ENCODE measurements at places on chromosomes 2 and 18. TPM values are rescaled to one million over a fixed set of nuclear protein-coding genes. Genes with fewer than 3 reads are reported as not detected.
A peak's percentile ranks its signal among the peaks of the same experiment; 100 is the strongest.

GRCh38 chr2:42922790-42923579 lies 130.6 kb upstream of the HAAO start:
- peak; percentile 27 for DNase-seq

DNA sequence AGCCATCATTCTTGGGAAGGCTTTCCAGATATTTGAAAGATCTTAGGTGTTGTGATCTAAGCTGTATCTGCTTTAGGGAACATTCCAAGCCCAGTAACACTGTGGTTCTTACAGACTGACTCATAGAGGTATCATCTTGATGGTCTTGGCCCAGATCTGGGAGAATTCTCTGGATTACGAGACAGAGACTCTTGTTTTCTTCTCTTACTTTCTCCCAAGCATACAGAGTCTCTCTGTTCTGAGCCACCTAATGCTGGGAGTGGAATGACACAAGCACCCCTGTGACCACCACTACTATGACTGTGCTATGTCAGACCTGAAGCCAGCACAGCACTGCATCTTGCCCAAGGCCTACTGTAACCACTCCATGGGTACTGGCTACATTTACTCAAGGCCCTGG lies 81.0 kb upstream of the EPAS1 start:
- peak; percentile 76 for DNase-seq

- DNase-seq = no peak
Observed at GRCh38 chr2:223219872-223220657, 168.1 kb downstream of the KCNE4 start.

- DNase-seq = no peak
Observed at GRCh38 chr18:75869162-75869561, 441.7 kb upstream of the SMIM21 start.

- peak; percentile 67 for DNase-seq
Observed at GRCh38 chr2:33104726-33105125, 158.0 kb downstream of the LTBP1 start.

DNA sequence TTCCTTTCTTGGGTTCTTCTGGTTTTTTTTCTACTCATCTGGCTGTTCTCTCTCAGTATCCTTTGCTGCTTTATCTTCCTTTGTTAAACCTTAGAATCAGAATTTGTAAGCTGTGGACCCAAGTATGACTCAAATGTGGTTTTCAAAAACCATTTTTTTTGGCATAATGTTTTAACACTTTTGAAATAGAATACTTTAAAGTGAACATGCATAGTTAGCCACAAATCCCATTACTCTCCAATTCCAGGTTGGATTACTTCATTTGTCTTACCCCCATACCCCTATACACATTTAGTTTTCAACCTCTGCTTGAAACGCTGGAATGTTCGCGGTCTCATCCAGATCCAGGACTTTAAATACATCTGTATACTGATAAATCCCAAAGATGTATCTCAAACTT lies 29.1 kb downstream of the ALMS1 start:
- no peak for DNase-seq

Gene ABCG5
- total RNA-seq = not detected

Gene FSHR
- total RNA-seq = not detected

- no peak for DNase-seq
Observed at GRCh38 chr2:89831641-89832498, 1140.4 kb downstream of the RPIA start.

GRCh38 chr18:45702708-45703265 lies 21.2 kb upstream of the SLC14A1 start:
- DNase-seq = no peak

DNA sequence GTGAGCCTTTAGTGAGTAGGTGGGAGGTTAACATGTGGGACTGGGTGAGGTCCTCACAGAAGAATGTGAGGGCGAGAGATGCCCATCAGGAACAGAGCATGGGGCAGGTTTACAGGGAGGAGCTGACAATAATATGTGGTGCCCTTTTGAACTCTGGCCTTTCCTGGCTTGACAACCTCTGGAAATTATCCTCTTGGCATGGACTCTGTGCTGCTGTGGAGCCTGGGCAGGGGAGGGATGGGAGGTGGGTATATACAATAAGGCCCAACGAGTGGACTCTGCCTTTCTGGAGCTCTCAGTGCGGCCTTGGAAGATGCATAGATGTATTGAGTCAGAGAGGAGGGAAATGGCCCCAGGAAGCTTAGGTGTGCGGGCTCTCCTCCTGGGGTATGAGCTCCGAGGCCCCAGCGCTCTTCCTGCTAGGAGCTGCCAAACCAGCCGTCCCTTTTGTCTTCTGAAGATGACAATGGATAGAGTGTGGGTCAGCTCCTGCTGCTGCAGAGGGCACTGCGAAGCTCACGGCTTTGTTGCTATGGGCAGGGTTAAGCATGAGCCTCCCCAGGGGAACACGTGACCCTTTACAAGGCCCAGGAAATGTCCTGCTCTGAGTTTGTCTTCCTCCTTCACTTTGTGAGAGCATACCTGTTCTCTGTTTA lies 8.7 kb upstream of the PSD4 start:
- no peak for DNase-seq

GRCh38 chr18:69400253-69400975 lies at the start of gene DOK6:
DOK6 (plus strand) TSS chr18:69400888.
- peak; percentile 9 for DNase-seq

GRCh38 chr2:225764346-225764745 lies 364.8 kb downstream of the NYAP2 start:
- DNase-seq = no peak

DNA sequence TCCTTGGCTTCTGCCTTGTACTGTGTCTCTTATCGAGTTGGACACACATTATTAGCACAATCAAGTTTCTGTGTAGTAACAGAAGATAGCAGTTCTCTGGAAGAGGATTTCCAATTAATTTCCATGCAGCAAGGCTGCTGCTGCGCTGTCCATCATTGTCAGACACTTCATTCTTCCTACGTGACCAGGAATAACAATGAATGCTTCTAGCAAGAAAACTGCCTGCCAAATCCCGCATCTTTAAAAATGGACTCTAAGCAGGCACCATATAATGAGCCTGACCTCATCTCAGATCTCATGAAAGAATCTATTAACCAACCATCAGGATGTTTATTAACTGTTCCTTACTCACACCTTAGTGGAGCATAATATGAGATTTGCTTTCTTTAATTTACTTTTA lies 1067.7 kb upstream of the FAM98A start:
- no peak for DNase-seq

- DNase-seq = no peak
Observed at GRCh38 chr2:156695020-156695419, 258.8 kb downstream of the GPD2 start.

DNA sequence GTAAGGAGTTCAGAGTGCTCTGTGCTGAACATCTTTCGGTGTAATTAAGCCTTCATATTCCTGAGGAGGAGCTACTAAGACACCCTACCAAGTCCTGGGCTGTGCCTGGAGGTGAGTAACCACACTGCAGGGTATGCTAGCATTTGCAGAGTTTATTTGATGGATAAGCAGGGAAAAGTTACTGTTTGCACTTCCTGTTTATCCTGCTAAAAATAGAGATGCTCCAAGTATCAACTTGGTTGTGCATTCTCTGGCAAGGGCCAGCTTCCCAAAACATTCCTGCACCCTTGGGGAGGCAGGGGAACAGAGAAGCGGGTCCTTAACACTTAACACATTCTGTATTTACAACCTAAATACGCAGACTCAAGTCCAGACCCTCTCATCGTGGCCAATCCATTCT lies 49.8 kb downstream of the PARD6G start:
- DNase-seq = no peak

- no peak for DNase-seq
Observed at GRCh38 chr2:38167968-38168350, 92.0 kb upstream of the CYP1B1 start.

DNA sequence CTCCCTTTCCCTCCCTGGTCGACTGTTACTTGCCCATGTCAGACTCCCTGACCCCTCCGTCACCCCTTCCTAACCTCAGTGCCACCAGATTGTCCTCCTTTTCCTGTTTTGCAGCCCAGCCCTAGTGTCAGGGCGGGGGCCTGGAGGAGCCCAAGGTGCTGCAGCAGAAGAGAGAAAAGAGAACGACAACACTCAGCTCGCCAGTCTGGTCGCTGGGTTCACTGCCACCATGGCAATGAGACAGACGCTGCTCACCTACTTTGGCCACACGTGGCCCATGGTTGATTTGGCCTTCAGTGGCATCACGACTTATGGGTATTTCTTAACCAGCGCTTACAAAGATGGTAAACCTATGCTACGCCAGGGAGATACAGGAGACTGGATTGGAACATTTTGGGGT lies 108.4 kb upstream of the RMDN2 start:
- no peak for DNase-seq

Gene NETO1
- total RNA-seq = 0.12 TPM

DNA sequence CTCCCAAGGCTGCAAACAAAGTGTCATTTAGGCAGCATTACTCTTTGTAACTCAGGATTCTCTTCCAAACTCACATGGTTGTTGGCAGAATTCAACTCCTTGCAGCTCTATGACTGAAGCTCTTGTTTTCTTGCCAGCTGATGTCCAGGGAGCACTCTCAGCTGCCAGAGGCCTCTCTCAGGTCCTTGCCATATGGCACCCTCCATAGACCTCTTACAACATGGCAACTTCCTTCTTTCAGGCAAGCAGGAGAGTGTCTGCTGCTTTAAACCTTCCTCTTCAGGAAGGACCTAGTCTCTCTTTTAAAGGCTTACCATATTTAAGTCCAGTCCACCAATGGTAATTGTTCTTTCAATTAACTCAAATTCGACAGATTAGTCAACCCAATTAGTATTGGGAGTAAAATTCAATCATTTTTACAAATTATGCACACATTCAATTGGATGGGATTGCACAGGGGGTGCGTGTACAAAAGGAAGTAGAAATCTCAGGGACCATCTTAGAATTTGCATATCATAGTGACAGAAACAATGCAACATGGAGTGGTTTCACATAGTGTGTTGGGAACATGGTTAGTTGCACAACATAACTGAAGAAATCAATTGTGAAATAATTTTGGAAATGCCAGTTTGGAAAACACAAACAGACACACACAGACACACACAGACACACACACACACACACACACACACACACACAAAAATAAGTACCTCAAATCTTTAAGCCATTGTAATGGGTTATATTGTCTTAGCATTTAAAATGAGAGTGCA lies 893.5 kb upstream of the ZEB2 start:
- DNase-seq = no peak

DNA sequence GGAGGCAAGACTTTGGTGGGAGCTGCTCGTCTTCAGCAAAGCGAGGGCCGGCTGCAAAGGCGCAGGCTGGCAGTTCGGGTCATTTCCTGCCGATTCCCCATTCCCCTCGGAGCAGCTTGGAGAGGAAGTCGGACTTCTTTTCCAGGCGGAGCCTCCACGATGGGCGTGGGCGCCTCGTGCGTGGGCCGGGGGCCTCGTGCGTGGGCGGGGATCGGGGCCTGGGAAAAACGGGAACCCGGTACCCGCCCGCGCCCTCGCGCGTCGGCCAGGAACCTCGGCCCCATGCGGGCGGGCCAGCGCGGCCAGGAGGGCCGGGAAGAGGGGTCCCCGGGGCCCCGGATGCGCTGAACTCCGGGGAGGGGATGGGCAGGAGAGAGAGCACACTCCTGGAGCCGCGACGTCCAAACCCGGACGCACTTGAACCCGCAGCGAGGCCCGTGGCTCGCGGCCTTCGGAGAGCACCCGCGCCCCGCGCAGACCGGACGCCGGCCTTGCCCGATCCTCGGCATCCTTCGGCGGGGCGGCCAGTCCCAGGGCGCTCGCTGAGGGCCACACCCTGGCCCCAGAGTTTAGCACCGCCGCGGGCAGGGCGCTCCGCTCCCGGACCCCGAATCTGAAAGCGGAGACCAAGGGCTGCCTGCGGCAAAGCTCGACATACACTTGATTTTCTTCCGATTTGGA lies 368.4 kb downstream of the MTX2 start:
- DNase-seq = peak; percentile 89

Gene IL36RN
- not detected for total RNA-seq

Gene GPR35
- total RNA-seq = 0.12 TPM

GRCh38 chr2:23293731-23294130 lies 91.2 kb upstream of the KLHL29 start:
- no peak for DNase-seq

DNA sequence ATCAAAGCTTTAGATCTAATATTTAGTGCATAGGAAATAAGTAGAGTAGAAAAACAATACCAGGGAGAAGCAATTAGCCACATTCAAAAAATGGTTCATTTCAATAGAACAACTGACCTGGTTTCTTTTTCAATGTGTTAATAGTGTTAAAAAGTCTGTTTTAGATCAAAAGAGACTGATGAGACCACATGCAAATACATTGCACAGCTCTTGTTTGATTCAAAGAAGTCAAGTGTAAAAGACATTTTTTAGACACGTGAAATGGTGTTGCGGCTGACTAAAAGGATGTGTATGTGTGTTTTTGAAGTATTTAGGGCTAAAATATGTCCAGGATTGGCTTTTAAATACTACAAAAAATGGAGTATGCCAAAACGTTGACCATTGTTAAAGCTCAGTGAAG lies 1.2 kb upstream of the AOX1 start:
- no peak for DNase-seq

Gene EIF2AK3
- 19.9 TPM for total RNA-seq

- no peak for DNase-seq
Observed at GRCh38 chr2:226064932-226065570, 665.5 kb downstream of the NYAP2 start.

DNA sequence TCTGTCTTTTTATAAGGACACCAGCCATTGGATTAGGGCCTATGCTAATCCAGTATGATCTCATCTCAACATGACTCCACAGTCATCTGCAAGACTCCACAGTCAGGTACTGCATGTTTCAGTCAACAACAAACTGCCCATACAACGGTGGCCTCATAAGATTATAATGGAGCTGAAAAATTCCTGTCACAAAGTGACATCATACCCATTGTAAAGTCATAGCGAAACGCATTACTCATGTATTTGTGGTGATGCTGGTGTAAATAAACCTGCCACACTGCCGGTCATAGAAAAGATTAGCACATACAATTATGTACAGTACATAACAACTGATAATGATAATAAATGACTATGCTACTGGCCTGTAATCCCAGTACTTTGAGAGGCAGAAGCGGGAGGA lies 102.2 kb downstream of the TEX51 start:
- peak; percentile 14 for DNase-seq

DNA sequence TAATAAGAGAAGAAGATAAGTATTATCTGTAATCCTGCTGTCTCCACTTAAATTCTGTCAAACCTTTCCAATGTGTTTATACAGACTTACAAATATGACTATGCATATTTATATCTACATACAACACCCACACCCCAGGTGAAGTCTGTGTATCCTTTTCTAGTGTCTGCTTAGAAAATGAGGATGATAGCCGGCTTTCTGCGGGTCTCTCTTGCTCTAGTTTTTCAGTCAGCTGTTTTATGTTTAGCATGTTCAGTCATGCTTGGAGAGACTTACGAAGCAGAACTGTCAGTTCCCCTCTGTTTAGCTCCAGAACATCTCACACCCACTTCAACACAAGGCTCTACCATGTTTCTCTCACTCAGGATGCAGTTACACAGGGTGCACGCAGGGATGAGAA lies 137.3 kb upstream of the NFATC1 start:
- DNase-seq = no peak

Gene ZEB2
- 32.3 TPM for total RNA-seq

GRCh38 chr18:48979944-48980890 lies 29.5 kb upstream of the SMAD7 start:
- DNase-seq = peak; percentile 48

DNA sequence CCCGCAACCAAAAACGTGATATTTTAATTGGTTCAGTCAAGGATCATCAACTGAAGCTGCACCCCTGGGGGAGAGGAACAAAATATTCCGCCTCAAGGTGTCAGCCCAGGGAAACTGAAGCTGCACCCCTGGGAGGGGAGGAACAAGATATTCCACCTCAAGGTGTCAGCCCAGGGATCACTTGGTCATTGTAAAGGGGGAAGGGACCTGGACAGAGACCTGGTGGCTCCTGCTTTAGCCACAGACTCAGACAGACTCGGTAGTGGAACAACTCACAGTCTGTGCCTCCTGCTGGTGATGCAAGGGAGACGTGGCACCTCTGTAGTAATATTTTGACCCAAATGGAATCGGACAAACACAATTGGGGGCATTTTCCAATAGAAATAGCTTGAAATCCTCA lies 75.1 kb downstream of the GBX2 start:
- no peak for DNase-seq

All from RPMI7951 (cell line).